Stimulated activated CD4-positive, alpha-beta T cell treated with anti-CD3 and anti-CD28 coated beads, Interleukin-4, amount 100 ng/mL, for 48 hours (primary cell): ENCODE measurements at places on chromosomes 11 and 22.

GRCh38 chr11:14339356-14339755 lies 19.6 kb downstream of the RRAS2 start:
- DNase-seq = no peak

- DNase-seq = no peak
Observed at GRCh38 chr11:82038154-82038553, 695.5 kb downstream of the FAM181B start.

- DNase-seq = no peak
Observed at GRCh38 chr22:48366056-48366455, 1461.6 kb downstream of the BRD1 start.

DNA sequence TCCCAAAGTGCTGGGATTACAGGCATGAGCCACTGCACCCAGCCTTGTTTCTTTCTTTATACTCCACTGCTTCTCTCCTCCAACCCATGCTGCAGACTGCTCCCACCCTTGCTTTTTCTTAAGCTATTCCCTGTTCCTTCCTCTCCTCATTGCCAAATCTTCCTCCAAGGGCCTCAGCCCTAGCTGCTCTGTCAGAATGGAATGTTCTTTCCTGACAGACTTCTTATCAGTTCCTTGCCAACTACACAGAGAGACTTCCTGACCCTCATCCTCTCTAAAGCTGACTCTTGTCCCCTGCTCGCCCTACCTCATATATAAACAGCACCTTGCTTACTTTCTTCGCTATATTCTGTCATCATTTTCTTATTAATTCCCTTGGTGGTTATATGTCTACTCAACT lies 16.9 kb upstream of the PIK3C2A start:
- no peak for DNase-seq

GRCh38 chr22:47193606-47194329 lies 431.3 kb downstream of the TBC1D22A start:
- no peak for DNase-seq

GRCh38 chr11:6660712-6661111 lies 5.1 kb upstream of the DCHS1 start:
- DNase-seq = no peak

DNA sequence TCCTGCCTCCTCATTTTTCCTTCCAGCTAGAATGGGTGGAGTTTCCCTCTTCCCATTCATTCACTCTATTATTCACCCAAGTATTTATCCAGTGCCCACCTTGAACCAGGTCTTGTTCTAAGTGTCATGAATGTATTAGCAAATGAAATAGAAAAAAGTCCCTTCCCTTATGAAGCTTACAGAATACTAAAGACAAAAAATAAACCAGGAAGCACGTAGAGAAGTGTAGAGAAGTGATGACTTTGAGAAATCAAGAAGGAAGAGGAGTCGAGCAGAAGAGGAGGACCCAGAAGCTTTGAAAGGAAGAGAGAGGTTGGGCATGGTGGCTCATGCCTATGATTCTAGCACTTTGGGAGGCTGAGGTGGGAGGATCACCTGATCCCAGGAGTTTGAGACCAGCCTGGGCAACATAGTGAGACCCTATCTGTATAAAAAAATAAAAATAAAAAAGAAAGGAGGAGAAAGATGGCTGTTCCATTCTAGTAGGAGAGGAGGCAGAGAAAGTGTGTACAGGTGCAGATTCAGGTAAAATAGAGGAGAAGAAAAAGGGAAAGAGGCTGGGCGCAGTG lies 17.1 kb upstream of the SYVN1 start:
- no peak for DNase-seq

GRCh38 chr22:27603800-27604144 lies 197.8 kb downstream of the MN1 start:
- no peak for DNase-seq

DNA sequence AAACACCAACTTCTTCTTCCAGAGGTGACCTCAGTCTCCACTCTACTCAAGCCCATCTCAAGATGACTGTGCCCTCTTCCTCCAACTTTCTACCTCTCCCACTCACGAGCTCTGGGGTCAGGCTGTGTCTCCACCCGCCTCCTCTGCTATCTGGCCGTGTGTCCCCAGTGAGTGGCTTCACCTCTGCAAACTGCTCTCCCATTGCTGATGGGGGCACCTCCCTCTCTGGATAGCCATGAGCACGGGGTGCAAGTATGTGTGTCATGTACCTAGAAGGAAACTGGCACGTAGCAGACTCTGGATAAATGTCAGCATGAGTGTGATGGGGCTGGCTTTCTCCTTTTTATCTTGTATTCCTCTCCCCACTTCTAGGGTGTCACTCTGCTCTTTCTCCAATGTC lies 18.3 kb upstream of the RAC2 start:
- DNase-seq = no peak

DNA sequence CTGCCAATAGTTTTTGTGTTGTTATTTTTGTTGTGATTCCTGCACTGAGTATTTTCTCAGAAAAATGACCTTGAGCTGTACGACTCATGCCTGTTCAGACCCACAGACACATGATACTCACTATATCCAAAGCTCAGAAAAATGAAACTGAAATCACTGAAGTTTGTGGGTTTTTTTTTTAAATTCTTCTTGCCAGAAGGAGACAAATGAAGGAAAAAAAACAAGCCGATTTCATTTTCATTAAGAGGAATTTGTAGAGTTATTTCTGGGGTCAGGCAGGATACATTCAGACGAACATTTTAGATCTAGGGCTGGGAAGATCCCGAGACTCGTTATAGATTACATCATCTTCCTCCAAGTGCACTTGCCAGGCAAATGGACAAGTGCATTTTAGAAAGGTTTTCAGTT lies 60.4 kb downstream of the BMAL1 start:
- DNase-seq = no peak

DNA sequence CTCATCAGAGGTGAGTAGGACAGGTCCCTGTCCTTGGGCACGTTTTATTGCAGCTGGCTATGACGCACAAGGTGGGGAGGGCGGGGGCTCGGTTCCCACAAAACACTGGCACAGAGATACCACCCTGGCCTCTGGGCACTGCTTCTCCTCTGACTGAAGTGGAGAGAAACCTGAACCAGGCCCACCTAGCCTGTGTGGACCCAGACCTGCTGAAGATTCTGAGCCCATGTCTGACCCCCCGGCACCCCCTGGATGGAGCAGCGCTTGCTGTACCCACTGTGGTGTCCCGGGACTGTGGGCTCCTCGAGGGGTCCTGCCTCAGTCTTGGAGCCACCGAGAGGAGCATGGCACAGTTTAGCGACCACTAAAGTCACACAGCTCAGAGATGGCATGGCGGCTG lies 72.6 kb downstream of the PARVB start:
- DNase-seq = no peak

- DNase-seq = no peak
Observed at GRCh38 chr11:111938687-111939160, 1.6 kb downstream of the DIXDC1 start.

- no peak for DNase-seq
Observed at GRCh38 chr11:63805844-63806415, 7.3 kb upstream of the SPINDOC start.

DNA sequence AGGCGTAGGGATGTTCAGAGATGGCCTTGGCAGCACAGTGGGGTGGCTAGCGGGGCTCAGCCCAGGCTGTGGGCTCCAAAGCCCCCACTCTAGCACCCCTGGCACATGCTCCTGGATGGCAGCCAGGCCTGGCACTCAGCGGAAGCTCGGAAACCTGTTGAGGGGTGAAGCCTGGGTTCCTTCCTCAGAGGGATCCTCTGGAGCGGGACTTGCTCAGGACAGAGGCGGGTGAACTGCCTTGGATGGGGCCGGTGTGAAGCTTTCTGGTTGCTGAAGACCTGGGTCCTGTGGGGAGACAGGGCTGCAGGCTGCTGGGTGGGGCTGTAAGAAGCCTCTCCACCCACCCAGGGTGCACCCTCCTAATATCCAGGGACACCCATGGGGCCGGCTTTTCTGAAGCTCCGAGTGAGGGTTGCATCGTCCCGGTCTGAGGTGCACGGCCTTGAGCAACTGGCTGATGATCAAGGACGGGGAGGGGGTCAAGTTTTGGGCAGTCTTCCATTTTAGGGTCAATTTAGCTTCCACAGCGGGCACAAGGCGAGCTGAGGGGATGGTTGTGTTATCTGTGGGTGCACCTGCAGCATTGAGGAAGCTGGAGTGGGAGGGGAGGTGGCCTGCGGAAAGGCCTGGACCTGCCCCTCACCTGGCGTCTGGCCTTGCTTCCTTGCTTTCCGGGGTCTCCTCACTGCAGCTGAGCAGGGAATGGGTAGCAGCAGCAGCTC lies 5.2 kb downstream of the MRGPRE start:
- no peak for DNase-seq

DNA sequence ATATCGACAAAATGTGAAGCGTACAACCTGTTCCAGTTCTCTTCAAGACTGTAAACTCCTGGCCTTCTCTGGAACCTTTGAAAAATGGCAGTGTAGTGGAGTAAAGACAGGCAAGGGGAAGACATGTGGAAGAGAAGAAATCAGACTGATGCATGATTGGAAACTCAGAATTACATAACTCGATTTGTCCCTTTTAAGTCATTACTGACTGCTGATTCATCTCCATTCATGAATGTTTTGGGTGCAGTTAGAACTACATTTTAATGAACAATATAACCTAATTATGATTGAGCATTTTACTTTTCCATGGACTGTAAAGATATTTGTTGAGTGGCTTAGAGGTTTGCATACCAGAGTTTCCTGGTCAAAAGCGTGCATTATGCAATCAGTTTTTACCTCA lies 32.9 kb downstream of the FAT3 start:
- DNase-seq = no peak

DNA sequence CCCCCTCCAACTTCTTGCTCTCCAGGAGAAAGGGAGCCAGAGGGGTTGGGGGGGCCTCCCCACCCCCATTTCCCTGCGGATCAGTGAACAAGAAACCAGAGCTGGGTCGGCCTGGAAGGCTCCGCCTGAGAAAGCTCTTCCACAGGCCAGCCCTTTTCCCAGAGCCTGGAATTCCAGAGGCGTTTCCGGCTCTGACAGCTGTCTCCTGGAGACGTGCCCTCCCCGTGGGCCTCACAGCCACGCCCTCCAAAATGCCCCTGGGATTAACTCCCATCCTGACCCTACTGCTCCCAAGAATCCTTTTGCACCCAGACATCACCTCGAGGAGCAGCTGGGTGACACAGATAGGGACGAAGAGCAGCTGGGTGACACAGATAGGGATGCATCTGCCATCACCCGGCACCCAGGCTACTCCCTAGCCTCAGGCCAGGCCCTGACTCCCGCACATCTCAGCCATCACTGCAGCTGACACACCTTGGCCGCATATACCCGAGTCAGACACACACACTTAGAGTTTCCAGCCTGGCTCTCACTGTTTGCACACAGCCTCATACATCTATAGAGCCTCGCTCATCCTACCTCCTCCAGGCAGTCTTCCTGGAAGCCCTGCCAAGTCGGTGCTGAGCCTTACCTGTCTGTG lies 7.6 kb upstream of the CDC42EP1 start:
- DNase-seq = no peak

DNA sequence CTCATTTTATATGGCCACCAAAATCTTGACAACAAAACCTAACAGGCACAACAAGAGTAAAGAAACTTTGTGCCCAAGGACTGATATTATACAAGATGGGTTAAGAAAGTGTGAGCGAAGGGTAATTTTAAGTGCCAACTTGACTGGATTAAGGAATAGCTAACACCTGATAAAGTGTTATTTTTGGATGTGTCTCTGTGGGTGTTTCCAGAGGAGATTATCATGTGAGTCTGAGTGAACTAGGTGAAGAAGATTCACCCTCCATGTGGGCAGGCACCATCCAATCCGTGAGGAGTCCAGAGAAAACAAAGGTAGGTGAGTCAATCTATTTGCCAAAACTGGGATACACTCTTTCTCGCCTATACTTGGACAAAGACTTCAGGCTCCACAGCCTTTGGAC lies 461.6 kb downstream of the ETS1 start:
- DNase-seq = no peak

GRCh38 chr11:251550-251949 lies 14.8 kb downstream of the PSMD13 start:
- DNase-seq = no peak

GRCh38 chr22:33429281-33429680 lies 371.1 kb upstream of the SYN3 start:
- no peak for DNase-seq

DNA sequence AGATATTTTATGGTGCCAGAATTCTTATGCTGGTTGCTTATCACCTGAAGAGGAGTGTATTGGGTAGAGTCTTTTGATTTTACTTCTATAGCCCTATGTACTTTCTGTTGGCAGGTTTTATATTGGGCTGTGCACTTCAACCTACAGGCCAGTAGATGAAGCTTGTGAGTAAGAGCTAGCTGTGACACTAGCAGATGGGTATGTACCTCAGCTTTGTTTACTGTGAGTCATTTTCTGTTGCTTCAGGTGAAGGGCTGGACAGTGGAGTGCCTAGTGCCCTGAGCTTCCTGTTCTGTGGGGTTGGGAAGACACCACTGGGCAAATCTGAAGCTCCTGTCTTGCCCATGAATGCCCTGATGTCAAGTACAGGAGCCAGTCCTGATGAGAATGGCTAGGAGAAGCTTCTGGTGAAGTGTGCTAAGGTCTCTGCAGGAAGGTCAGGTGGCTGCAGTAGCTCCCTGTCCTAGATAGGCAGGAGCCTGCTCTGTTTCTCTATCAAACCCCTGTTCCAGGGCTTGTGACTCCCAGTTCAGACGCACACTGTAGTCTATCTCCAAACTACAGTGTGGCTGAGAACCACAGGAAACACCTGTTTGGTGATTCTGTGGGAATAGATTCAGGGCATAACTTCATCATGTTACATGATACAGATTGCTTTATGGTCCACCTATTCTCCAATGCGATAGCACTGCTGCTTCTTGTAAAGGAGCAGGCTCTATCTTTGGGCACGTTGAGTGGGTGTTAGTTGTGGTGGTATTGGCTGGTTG lies 755.7 kb downstream of the KCNA4 start:
- no peak for DNase-seq

DNA sequence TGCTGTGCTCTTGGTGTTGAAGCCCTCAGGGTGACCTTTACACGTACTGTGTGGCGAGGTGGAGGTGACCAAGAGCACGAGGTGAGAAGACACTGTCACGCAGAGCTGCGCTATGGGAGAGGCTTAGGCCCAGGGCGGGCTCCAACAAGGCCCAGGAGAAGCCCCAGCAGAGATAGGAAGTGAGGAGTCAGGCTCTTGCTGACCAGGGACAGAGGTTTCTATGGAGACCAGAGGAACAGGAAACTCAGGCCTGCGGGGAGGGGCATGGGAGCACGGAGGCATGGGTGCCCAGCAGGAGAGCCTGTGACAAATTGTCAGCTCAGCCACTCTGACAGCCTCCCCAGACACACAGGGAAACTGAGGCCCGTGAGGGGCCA lies 15.8 kb downstream of the DGKZ start:
- no peak for DNase-seq

DNA sequence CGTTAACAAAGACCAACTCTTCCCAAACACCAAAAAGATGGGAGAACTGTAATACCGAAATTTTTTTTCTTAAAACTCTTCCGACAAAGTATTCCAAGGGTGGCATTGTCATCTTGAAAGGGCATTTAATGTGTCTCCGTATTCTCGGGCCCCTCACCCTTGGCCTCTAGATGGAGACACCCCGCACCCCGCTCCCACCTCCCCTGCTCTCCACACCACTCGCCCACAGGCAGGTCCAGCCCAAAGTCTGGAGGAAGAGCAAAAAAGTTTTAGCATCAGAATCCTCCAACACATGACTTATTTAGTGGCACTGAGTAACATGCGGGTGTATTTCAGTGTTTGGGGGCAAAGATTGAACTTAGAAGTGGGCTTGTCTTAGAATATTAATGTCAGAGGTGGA lies 20.7 kb downstream of the SPATA19 start:
- no peak for DNase-seq
